ENCODE measurements at places on chromosomes 4 and X. TPM values are rescaled to one million over a fixed set of nuclear protein-coding genes. Genes with fewer than 3 reads are reported as not detected.
A peak's percentile ranks its signal among the peaks of the same experiment; 100 is the strongest.

Gene GRIPAP1
- polyA plus RNA-seq, result 86.6 TPM

DNA sequence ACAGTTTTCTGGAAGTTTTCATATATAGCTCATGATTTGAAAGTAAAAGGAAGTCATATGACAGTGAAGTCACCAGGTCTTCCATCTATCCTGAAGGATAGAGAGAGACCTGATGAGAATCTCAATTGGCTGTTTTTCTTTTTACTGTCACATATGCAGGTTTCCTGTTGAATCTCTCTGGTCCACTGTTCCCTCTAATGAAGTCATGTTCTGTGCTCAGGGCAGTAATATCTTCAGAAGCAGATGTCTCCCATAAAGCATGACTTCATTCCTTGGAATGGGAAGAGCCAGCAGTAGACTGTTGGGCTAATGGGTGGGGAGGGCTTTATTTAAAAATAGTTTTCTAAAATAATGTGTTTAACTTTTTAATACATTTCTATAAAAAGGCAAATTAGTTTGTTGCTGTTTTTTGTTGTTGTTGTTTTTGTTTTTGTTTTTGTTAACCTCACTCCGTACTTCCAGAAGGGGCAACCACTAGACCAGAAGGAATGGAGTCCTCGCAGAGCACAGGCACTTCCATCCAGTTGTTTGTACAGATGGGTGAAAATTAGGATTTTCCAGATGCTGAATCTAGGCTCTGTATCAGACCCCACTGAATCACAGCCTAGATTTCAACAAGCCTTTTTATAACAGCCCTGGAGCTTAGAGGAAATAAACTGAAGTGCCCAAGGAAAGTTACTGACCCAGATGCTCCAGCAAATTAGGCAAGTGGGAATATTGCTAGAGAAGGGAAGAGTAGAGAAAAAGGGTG, 54.2 kb downstream of the AWAT2 start:
- H3K4me3 ChIP-seq, result no peak overlapping the region
- H3K27ac ChIP-seq, result no peak overlapping the region
- DNase-seq, result no peak
- H3K27me3 ChIP-seq, result no peaks in the 10 kb centered on the region
- no peaks in the 10 kb centered on the region for H3K36me3 ChIP-seq

- no peaks in the 10 kb centered on the region for H3K27me3 ChIP-seq
- no peak for DNase-seq
- H3K27ac ChIP-seq, result no peak overlapping the region
Measured at GRCh38 chr4:156596706-156597329, 374.8 kb downstream of the PDGFC start.

DNA sequence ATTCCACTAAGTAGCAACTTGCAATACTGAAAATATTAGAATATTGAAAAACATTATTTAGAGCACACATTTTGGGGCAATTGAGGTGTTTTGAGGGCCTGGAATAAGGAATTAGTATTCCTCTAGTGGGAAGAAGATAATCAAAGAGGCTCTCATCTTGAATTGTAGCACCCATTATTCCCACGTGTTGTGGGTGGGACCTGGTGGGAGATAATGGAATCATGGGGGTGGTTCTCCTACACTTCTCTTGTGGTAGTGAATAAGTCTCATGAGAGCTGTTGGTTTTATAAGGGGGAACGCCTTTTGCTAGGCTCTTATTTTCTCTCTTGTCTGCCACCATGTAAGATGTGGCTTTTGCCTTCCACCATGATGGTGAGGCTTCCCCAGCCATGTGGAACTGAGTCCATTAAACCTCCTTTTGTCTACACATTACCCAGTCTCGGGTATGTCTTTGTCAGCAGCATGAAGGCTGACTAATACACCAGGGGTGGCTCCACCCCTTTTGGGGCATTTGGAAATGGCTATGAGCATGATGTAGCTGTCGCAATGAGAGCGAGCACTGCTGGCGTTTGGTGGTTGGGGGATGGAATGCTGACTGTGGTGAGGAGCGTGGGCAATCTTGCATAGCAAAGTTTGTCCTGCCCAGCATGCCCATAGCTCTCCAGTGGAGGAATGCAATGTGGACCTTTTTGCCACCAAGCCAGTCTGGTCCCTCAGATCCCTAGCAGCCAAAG, 308.2 kb downstream of the FRMPD4 start:
- H3K27me3 ChIP-seq, result no peaks in the 10 kb centered on the region
- DNase-seq, result no peak
- no peaks in the 10 kb centered on the region for H3K4me1 ChIP-seq
- no peak overlapping the region for H3K27ac ChIP-seq
- no peak overlapping the region for H3K4me3 ChIP-seq

Gene UGT2B7
- polyA plus RNA-seq, result not detected

Gene MAGEC2
- polyA plus RNA-seq, result not detected

Gene CSN1S1
- 0.17 TPM for polyA plus RNA-seq

DNA sequence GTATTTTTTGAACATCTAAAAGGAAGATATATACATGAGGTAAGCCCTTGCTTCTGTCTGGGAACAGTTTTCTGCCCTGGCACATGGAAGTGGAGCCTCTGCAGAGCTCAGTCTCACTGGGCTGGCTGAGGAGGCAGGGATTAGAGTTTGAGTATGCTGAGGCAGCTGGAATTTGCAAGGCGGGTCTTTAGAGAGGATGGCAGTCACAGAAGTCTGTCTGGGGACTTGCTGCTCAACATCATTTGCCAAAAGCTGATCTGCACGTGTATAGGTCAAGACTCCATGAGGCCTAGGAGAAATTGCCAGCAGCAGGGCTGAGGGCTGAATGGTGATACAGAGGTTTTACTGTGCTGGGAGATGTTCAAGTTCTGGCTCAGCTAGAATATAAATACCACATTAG, 163.6 kb upstream of the ANK2 start:
- DNase-seq, result no peak
- H3K4me1 ChIP-seq, result no peaks in the 10 kb centered on the region
- no peak overlapping the region for H3K4me3 ChIP-seq
- H3K27me3 ChIP-seq, result no peaks in the 10 kb centered on the region
- no peak overlapping the region for H3K27ac ChIP-seq

DNA sequence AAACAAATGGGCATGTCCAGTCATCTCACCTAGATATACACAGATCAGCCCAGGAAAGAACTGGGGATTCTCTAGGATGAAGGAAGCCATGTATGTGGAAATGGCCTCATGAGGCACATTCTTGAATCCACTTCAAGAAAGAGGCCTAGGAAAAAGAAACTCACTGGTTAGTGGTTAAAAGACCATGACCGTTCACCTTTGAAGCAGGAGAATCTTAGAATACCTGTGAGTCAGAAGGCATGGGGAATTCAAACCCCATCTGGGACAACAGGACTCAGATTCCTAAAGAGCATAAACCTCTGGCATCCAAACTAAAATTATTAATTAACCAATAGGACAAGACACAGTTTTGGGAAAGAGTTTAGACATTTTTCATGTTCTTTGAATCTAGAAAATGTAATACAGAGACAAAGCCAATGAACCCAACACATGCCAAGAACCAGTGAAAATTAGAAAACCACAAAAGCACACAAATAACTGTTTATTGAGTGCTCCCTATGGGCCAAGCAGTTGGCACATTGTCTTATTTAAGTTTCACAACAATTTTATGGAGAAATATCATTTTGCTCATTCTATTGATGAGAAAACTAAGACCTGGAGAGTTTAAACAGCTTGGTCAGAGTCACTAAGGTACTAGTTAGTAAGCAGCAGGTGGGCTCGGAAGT, 97.5 kb downstream of the NPNT start:
- no peaks in the 10 kb centered on the region for H3K27me3 ChIP-seq
- H3K4me1 ChIP-seq, result no peaks in the 10 kb centered on the region
- no peak overlapping the region for H3K27ac ChIP-seq
- H3K36me3 ChIP-seq, result no peaks in the 10 kb centered on the region

GRCh38 chr4:66034671-66035070, 364.4 kb upstream of the EPHA5 start:
- no peak for DNase-seq
- H3K27me3 ChIP-seq, result no peaks in the 10 kb centered on the region
- no peak overlapping the region for H3K27ac ChIP-seq
- H3K4me1 ChIP-seq, result no peaks in the 10 kb centered on the region
- no peak overlapping the region for H3K4me3 ChIP-seq
- H3K36me3 ChIP-seq, result no peaks in the 10 kb centered on the region

DNA sequence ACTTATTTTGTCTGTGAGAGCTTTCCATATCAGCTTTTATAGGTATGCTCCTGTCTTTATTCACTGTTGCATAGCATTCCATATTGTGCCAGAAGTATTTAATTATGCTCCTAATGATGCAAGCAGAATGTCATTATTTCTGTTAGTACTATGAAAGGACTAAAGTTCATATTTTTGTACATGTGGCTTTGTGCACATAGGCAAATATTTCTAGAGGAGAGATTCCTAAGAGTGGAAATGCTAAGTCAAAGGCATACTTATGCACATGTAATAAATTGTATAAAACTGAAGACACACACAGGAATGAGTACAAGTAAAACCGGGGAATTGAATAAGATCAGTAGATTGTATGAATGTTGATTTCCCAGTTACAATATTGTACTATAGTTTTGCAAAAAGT, 1.9 kb upstream of the ASB9 start:
- no peak overlapping the region for H3K4me3 ChIP-seq
- peaks cover 4% of the 10 kb centered on the region for H3K27me3 ChIP-seq
- no peak for DNase-seq

Gene CCNB3
- polyA plus RNA-seq, result 0.64 TPM

DNA sequence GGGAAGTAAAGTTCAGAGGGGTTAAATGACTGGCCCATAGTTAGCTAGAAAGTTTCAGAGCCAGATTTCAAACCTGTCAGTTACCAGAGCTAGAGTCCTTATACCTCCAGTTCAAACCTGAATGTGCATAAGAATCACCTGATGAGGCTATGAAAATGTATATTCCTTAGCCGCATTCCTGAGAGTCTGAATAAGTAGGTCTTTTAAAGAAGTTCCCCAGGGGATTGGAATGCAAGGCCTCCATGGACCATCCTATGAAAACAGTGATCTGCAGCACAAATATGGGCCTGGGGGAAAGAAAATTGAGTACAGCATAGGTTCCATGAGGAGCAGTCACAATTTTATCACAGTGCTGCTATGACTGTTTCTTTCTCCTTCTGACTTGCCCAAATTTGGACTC, 263.9 kb upstream of the CXorf66 start:
- no peaks in the 10 kb centered on the region for H3K27me3 ChIP-seq
- DNase-seq, result no peak
- no peak overlapping the region for H3K27ac ChIP-seq
- no peak overlapping the region for H3K4me3 ChIP-seq

Gene CTAG2
- polyA plus RNA-seq, result not detected

DNA sequence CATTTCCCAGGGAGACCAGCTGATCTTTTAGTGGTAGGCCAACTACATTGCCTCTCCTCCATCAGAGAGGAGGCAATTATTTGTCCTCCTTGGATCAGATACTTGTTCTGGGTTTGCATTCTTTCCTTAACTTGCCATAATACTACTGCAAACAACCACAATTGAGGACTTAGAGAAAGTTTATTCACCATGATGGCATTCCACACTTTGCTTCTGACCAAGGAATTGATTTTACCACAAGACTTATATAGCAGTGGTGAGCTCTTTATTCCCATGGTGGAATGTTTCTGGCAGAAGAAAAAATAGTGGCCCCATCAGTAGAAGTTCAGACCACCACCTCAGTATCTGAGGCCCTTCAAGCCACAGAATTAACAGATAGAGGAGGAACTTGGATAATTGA, 123.9 kb upstream of the PPP3CA start:
- no peak overlapping the region for H3K4me3 ChIP-seq
- H3K36me3 ChIP-seq, result no peaks in the 10 kb centered on the region
- no peak overlapping the region for H3K27ac ChIP-seq

DNA sequence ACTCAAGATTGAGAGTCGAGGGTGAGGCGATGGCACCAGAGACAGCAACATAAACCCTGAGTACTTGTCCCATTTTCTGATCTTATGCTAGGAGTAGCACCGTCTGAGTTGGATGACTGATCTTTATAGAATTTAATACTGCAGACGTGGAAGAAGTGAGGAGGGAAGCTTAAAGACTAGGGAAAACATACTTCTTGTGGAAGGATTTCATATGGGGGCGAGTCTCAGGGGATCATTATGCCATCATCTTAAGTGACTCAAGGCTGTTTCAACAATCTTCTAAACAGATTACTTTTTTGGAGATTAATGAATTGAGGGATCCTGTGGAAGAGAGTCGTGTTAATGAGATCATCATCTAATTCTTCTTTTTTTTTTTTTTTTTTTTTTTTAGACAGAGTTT, 17.2 kb upstream of the FAT1 start:
- H3K27me3 ChIP-seq, result no peaks in the 10 kb centered on the region
- H3K36me3 ChIP-seq, result no peaks in the 10 kb centered on the region
- H3K4me1 ChIP-seq, result no peaks in the 10 kb centered on the region
- no peak overlapping the region for H3K27ac ChIP-seq
- no peak overlapping the region for H3K4me3 ChIP-seq
- no peak for DNase-seq

Gene L1CAM
- polyA plus RNA-seq, result 8.9 TPM

DNA sequence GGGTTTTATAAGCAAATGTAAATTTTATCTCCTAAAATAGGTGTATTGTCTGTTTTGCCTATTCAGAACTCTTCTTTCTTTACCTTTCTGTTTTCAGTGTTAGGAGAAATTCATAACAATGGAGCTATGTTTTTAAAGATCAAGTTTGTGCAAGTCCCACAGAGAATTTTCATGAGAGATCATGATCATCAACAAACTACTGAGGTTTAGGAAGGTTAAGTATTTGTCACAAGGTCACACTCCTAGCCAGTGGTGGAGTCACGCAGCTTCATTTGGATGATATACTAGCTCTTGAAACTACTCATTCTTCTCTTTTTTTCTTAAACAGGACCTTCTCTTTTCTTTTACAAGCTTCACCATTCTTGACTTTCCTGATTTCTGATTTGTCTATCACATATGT, 892.6 kb upstream of the FRG1 start:
- no peaks in the 10 kb centered on the region for H3K4me1 ChIP-seq
- no peak for DNase-seq
- H3K36me3 ChIP-seq, result no peaks in the 10 kb centered on the region

GRCh38 chr4:119299741-119300100, 22.2 kb downstream of the FABP2 start:
- H3K4me1 ChIP-seq, result peaks cover 21% of the 10 kb centered on the region
- H3K27ac ChIP-seq, result peak overlapping the region; percentile 88
- H3K36me3 ChIP-seq, result peaks cover 13% of the 10 kb centered on the region
- no peaks in the 10 kb centered on the region for H3K27me3 ChIP-seq
- H3K4me3 ChIP-seq, result peak overlapping the region; percentile 78

Gene FAM133A
- 1.1 TPM for polyA plus RNA-seq

- H3K4me3 ChIP-seq, result no peak overlapping the region
- H3K4me1 ChIP-seq, result no peaks in the 10 kb centered on the region
- H3K36me3 ChIP-seq, result no peaks in the 10 kb centered on the region
- H3K27me3 ChIP-seq, result no peaks in the 10 kb centered on the region
- DNase-seq, result no peak
Measured at GRCh38 chr4:6509587-6509986, 37.2 kb upstream of the PPP2R2C start.

Gene KCTD8
- 0.24 TPM for polyA plus RNA-seq

Gene MAD2L1
- polyA plus RNA-seq, result 1.4 TPM

All from adrenal gland (tissue), 19 donors.